NCI-H748 treated with DMSO at 0.1 percent for 48 hours (cell line): ENCODE measurements at places on chromosomes 6 and 20.

DNA sequence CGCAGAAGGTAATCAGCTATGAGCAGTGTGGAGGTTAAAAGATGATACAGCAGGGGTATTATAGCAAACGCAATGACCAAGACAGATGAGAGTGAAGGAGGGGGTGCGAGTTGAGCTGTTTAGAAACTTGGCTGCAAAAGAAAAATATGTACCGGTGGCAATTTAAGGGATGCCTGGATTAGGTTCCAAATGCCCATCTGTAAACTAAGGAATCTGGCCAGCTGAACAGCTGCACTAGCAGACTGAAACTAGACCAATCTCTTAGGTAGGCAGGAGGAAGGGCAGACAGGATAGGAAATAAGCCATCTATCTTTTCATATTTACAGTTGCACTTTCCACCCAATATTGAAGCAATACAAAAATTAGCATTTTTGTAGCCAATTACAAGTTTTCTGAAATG lies 407.6 kb downstream of the HTR1B start:
- no peak for DNase-seq

DNA sequence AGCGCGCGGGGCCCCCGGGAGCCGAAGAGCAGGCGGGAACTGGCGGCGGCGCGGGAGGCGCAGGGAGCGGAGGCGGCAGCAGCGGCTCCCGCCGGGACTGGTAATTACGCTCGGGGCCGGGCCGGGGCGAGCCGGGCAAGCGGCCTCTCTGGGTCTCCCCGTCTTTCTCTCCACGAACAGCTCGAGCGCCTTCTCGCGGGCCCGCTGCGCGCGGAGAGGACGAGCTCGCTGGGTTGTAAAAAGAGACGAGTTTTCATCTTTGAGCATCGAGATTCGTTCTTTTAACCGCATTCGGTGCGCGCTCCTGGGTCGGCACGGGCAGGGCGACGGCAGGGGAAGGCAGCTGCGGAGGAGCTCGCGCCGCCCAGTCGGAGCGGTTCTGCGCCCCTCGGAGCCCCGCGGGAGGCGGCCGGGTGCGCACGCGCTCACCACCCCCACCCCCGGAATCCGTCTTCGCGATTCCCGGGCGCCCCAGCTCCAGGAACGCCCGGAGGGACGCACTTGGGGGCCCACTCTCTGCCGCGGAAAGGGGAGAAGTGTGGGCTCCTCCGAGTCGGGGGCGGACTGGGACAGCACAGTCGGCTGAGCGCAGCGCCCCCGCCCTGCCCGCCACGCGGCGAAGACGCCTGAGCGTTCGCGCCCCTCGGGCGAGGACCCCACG lies 38.0 kb downstream of the YTHDF1 start:
- DNase-seq = no peak

GRCh38 chr20:63847237-63848002 lies 13.9 kb upstream of the ABHD16B start:
- DNase-seq = no peak

DNA sequence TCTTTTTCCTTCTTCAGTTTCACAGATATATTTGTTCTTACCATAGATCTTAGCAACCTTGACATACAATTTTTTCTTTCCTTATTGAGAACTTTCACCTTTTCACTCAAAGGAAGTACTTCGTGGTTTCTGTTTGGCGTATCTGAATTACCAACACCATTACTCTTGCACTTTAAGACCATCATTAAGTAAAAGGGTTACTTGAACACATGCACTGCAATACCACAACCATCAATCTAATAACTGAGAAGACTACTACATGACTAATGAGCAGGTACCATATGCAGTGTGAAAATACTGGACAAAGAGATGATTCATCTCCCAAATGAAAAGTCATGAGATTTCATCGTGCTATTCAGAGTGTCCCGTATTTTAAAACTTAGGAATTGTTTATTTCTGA lies 21.7 kb upstream of the SENP6 start:
- DNase-seq = no peak

- DNase-seq = no peak
These were observed 45.9 kb downstream of the TFAP2B start for GRCh38 chr6:50864601-50865000.

- no peak for DNase-seq
These were observed 4.6 kb upstream of the RSPH3 start for GRCh38 chr6:159004592-159004991.

DNA sequence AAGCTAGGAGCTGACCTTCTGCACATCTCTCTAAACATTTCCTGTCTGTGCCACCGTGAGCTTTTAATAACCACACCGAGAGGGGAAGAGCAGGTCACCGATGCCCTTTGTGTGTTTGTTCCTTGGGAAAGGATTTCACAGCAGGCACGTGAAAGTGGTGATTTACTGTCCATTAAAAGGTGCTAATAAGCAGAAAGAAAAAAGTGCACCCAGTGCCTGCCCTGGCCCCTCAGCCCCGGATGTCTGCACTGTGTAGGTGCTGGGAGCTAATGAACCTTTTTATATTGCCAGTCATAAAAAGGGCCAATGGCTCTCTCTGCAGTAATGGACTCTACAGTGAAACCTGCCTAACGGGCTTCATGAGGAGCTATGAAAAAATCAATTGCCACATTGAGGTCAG lies 312.6 kb downstream of the C6orf118 start:
- peak; percentile 25 for DNase-seq

DNA sequence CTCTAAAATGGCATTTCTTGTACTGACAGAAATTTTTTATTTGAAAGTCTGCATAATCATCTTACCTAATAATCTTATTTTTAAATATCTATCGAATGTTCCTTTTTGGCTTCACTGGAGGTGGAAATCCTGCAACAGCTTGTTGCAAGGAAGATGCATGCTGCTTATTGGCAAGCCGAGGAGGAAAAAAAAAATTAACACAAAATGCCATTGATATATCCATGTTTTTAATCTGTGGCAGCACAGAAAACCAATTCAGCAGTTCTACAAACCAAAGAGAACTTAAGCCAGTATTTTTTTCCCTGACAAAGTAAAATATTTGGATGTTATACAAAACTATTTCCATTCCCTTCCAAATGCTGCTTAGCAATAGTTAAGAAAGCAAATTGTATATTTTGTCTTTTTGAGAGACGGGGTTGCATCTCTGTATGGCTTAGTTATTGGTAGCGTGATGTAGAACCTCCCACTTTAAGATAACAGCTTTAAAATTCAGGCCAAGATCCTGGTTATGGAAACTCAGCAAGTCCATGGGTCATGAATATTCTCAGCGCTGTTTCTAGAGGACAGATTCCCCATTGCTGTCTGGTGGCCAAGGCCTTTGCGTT lies 231.4 kb downstream of the TMEM242 start:
- DNase-seq = no peak

GRCh38 chr6:30752157-30752927 lies 8.0 kb upstream of the IER3 start:
- DNase-seq = no peak

GRCh38 chr6:33735216-33735615 lies 11.5 kb downstream of the IP6K3 start:
- DNase-seq = no peak

DNA sequence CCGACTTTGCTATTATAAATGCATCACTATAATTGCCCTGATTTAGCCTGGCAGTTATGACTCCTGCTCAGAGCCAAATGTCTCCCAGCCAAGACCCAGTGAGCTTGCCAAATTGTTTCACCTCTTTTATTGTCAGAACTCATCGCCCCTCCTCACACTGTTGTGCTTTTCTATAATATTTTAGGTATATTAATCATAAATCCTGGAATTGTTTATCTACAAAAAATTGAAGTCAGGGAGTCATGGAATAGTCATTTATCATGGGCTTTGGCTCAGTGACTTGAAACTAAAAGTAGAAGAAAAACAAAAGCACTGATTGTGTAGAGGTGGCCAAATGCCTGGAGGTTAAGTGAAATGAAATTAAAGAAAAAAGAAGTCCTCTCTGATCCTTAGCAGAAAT lies 85.6 kb downstream of the PFDN4 start:
- no peak for DNase-seq

DNA sequence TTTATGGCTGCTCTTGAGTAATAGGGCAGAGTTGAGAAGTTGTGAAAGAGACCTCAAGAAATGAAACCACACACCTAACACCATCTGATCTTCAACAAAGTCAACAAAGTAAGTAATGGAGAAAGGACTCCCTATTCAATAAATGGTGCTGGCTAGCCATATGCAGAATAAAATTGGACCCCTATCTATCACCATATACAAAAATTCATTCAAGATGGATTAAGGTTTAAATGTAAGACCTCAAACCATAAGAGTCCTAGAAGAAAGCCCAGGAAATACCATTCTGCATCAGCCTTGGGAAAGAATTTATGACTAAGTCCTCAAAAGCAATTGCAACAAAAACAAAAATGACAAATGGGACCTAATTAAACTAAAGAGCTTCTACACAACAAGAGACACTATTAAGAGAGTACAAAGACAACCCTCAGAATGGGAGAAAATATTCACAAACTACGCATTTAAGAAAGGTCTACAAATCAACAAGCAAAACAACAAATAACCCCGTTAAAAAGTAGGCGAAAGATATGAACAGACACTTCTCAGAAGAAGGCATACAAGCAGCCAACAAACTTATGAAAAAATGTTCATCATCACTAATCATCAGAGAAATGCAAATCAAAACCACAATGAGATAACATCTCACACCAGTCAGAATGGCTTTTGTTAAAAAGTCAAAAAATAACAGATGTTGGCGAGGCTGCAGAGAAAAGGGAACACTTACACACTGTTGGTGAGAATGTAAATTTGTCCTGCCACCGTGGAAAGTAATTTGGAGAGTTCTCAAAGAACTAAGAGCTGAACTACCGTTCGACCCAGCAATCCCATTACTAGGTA lies 4.0 kb downstream of the MAP3K5 start:
- DNase-seq = no peak

- DNase-seq = no peak
These were observed 15.4 kb upstream of the PAQR8 start for GRCh38 chr6:52346503-52346902.

DNA sequence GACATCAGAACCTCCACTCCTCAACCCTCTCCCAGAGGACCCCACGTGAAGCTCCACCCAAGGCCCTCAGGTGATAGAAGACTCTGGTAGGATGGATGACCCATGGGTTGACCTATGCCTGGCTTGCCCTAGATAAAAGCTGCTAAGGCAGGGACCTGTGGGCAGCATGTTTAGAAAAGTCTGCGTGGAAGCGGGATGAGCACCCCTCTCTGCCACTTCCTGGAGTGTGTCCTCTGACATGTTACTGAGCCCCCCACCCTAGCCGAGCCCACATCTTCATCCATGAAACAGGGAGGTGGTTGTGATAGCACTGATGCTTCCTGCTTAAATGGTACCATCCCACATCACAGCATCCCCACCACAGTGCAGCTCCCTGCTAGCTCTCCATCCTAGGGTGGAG lies 21.8 kb downstream of the MOCS1 start:
- DNase-seq = no peak

GRCh38 chr20:46883892-46884291 lies 10.8 kb upstream of the EYA2 start:
- no peak for DNase-seq

- no peak for DNase-seq
These were observed 47.9 kb upstream of the LIN28B start for GRCh38 chr6:104908888-104909525.

DNA sequence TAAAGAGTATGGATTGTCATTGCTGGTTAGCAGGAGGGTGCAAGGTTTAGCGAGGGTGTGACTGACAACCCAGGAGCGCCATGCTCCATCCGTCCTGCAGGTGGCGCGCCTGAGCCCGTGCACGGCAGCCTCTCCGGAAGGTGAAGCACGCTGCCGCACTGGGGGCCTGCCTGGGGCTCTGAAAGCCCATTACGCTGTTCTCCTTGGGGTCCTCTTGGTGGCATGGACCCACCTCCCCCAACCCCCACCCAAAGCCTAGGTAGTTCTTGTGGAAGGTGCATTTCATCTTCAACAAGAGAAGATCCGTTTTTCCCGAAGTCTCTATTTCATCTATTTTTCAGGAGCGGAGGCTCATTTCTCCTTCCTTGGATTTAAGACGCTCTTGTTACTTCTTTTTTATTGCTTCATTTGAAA lies 197.4 kb upstream of the KCNG1 start:
- DNase-seq = no peak

GRCh38 chr20:2236256-2236655 lies 59.5 kb upstream of the TGM3 start:
- no peak for DNase-seq

- no peak for DNase-seq
These were observed 17.1 kb downstream of the TRIM27 start for GRCh38 chr6:28906669-28907068.

- peak; percentile 75 for DNase-seq
These were observed 4.0 kb upstream of the ZMYND8 start for GRCh38 chr20:47360297-47361056.

DNA sequence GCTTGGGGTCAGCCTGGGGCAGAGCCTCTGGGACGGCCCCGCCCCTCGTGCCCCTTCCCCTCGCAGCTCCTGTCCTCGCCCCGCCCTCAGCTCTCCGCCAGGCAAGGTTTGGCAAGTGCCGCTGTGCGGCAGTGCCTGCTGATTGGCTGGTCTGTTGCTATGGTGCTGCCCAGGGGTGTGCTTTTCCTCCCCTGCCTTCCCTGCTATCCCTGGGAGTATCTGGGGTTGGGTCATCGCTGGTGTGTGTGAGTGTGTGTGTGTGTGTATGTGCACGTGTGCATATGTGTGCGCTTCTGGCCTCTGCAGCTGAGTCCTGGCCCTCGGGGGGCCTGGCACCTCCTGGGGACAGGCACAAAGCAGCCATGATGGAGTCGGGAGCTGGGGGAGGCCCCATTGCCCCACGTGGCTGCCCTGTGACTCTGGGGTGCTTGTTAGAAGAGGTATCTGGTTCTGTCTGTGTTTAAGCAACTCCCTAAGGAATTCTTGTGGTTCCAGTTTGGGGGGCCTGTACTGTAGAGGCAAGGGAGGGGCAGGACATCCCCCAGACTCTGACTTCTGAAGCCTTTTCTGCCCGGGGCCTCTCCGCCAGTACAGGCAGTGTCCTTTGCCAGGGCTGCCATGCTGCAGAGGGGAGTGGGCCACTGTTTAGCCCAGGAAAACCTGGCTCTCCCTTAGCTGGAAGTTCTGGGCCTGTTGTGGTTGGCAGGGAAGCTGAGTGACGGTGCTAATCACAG lies 6.9 kb downstream of the RTEL1 start:
- DNase-seq = no peak

- DNase-seq = no peak
These were observed 215.2 kb downstream of the TMEM242 start for GRCh38 chr6:157107915-157108651.

DNA sequence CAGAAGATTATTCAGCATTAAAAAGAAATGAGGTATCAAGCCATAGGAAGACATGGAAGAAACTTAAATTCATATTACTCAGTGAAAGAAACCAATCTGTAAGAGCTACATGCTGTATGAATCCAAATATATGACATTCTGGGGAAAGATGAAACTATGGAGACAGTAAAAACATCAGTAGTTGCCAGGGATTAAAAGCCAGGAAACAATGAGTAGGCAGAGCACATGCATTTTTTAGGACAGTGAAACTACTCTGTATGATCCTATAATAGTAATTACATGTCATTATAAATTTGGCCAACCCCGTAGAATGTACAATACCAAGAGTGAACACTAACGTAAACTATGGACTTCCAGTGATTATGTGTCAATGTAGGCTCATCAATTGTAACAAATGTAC lies 92.8 kb upstream of the RNF217 start:
- DNase-seq = no peak

- no peak for DNase-seq
These were observed 68.5 kb downstream of the ELOVL5 start for GRCh38 chr6:53280207-53280606.

- DNase-seq = no peak
These were observed 65.2 kb upstream of the ADGRF4 start for GRCh38 chr6:47633141-47633540.

- DNase-seq = no peak
These were observed 49.6 kb upstream of the CDYL start for GRCh38 chr6:4726645-4727044.

GRCh38 chr6:131741688-131742393 lies 31.0 kb upstream of the CTAGE9 start:
- no peak for DNase-seq

- no peak for DNase-seq
These were observed 4.2 kb downstream of the PHIP start for GRCh38 chr6:79073888-79074287.
